ENCODE measurements at places on chromosomes 13 and 19.

DNA sequence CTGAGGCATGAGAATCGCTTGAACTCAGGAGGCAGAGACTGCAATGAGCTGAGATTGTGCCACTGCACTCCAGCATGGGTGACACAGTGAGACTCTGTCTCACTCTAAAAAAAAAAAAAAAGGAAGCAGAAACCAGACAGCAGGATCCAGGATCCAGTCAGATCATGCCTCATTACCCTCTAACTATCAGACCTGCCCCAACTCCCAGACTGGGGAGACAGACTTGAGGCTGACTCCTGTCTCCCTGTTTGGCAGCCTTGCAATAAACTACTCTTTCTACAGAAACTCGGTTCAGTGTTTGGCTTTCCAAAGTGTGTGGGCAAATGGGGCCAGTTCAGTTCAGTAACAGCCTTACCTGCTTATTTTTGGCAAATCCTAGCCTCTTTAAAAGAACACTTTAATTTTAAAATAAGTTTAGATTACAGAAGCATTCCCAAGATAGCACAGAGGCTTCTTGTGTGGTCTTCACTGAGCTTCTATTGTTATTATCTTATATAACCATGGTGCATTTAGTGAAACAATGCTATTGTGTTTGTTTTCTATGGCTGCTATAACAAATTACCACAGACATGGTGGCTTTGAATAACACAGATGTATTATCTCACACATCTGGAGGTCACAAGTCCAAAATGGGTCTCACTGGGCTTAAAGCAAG lies 18.5 kb downstream of the RASL11A start:
- no peak for DNase-seq

DNA sequence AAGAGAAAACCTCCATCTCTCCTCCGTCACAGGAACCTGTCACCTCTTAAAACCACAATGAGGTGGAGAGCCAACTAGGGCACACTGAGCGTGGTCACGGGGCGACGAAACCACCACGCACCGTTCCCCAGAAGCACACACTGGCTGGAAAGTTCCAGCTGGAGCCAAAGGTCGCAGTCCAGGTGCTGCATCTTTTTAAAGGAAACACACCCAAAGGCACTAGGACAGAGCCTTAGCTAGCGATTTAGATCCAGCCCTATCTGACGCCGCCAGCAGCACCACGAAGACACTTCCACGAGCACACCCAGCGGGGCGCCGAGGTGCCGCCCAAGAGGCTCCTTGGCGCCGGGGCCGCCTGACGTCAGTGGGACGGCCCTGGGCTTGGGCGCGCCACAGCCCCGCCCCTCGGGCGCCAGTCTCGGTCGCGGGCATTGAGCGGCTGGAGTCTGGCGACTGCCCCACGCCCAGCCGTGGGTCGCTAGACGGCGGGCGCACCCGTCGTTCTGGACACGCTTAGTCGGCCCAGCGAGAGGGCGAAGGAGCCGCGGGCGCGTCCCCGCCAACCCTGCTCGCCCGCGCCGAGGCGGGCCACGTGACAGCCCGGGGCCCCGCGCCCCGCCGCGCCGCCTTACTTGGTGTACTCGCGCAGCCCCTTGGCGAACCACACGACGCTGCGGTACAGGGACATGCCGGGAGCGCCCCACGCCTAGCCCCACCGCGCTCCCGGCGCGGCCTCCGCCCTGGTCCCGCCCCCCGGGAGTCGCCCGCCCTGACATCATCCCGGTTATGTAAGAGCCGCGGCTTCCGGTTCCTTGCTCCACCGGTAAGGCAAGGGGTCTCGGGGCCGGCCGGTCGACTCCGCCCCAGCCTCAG lies at the start of gene DHRS12:
Gene DHRS12 (minus strand): TSS at position 742 of the 873 bp plus-strand sequence. CDS start 4,504 bp downstream, outside the sequence.
- peak; percentile 84 for DNase-seq

- no peak for DNase-seq
Measured at GRCh38 chr13:40629678-40630384, 36.6 kb downstream of the FOXO1 start.

- no peak for DNase-seq
Measured at GRCh38 chr19:8461376-8461775, 16.6 kb downstream of the HNRNPM start.

DNA sequence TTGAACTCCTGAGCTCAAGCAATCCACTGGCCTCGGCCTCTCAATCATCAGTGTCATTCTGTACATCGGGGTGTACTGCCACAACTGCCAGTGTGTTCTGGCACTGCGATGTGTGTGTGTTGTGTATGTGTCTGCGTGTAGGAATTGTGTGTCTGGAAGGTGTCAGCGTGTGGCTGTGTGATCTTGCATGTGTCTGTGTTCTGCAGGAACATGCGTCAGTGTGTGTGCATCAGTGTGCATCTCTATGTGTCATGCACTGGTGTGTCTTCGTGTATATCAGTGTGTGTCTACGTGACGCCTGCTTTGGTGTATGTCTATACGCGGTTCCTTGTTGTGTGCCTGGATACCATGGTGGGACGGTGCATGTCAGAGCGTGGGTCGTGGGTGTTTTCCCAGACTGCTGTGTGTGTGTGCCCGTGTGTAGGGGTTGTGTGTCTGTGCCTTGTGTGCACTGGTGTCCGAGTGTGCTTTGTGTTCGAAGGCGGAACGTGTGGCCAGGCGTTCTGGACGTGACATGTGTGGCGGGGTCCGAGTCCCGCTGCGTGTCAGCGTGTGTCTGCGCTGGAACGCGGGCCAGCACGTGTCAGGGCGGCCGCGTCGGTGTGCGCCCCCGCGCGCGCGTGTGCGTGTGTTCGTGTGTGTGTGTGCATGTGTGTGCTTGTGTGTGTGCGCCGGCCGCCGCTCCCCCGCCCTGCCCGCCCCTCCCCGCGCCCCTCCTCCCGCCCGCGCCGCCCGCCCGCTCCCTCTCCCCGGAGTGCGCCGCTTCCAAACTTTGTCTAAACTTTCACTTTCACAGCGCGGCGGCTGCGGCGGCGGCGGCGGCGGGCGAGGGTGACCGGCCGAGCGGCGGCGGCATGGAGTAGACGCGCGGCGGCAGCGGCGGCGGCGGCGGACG lies at the start of gene NFIX:
Gene NFIX (plus strand): TSS at position 775 of the 895 bp plus-strand sequence. CDS start 363 bp downstream, outside the sequence.
- DNase-seq = peak; percentile 88

- DNase-seq = no peak
Measured at GRCh38 chr19:50796128-50796633, 6.0 kb downstream of the ACP4 start.

DNA sequence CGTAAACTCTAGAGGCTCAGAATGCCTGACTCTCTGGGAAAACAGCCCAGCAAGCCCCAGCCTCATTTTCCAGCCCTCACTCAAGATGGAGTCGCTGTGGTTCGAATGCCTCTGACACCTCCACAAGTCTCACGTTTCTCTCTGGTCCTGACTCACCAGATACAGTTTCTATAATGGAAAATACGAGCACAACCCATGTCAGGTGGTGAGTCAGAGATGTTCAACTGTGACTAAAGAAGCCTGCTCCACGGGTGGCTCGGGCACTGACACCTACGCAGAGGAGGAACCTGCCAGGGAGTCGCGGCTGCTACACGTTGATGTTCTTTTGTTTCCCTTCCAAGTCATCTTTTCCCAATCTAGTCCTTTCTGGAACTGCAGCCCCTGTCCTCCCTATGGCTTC lies 87.1 kb upstream of the STK24 start:
- DNase-seq = peak; percentile 82

DNA sequence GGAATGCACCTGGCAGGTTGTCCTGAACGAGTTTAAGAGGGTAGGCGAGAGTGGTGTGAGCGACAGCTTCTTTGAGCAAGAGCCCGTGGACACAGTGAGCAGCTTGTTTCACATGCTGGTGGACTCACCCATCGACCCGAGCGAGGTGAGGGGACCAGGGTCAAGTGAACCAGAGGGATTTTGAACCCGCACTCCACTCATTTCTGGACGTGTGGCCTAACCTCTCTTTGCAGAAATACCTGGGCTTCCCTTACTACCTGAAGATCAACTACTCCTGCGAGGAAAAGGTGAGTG lies 1.7 kb downstream of the CATSPERG start:
- DNase-seq = no peak

GRCh38 chr19:41442473-41443355 lies at the start of gene ERICH4:
TSS of gene ERICH4 (plus strand) at chr19:41443156. CDS start at chr19:41443170, 14 bp downstream.
- DNase-seq = no peak

GRCh38 chr19:55472463-55472862 lies 4.0 kb upstream of the ZNF628 start:
- DNase-seq = peak; percentile 87

DNA sequence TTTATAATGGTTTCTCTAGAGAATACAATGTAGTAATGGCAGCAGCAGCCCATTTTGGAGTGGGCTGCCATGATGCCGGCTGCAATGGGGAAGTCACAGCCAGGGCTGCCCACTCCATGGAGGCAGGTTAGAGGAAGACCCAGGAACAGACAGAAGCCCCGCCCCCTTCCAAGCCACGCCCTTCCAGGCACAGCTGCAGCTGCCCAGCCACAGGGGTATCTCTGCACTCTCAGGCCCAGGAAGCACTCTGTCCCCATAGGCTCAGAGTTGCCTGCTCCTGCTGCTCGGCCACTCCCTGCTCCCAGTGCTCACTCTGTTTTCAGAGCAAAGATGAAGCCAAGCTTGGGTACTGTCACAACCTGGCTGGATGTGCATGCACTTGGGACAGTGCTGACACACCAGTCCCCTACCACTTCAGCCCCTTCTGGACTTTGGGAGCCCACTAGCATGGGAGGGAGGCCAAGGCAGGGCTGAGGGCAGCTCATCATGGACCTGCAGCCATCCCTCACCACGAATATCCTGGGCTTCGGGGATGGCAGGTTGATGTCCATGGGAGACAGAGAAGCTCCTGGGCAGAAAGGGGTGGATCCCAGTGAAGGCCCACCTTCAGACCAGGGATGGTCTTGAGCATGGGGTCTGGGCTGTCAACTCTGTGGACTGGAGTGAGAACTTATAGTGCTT lies 1224.2 kb downstream of the SLITRK5 start:
- DNase-seq = no peak

DNA sequence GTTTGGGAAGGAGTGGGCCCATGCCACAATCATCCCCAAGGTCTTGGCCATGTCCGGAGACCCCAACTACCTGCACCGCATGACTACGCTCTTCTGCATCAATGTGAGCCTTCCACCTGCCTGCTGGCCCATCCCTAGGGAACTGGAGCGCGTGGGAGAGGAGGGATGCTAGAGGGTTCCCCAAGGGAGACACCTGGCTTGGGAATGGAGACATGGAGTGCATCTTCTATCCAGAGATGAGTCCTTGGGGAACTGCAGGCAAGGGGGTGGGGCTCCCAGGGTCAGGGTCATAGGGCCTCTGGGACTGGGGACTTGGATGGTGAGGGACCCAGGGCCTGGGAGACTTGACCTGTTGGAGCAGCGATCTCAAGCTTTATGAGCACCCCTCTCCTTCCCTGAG lies 31.2 kb downstream of the PPP2R1A start:
- no peak for DNase-seq

DNA sequence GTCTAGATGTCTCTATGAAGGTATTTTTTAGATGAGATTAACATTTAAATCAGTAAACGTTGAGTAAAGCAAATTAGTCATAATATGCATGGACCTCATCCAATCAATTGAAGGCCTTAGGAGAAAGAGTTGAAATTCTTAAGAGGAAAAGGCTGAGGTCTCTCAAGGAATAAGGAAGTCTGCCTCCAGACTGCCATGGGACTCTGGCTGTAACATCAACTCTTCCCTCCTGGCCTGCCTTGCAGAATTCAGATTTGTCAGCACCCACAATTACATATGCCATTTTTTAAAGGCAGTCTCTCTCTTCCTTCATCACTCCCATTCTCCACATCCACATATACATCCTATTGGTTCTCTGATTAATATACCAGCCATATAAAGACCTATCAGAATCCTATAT lies 28.8 kb upstream of the INTS6 start:
- no peak for DNase-seq

GRCh38 chr19:3963458-3964255 lies 7.2 kb downstream of the DAPK3 start:
- DNase-seq = no peak

GRCh38 chr19:30374865-30375552 lies 2.8 kb downstream of the ZNF536 start:
- peak; percentile 13 for DNase-seq

DNA sequence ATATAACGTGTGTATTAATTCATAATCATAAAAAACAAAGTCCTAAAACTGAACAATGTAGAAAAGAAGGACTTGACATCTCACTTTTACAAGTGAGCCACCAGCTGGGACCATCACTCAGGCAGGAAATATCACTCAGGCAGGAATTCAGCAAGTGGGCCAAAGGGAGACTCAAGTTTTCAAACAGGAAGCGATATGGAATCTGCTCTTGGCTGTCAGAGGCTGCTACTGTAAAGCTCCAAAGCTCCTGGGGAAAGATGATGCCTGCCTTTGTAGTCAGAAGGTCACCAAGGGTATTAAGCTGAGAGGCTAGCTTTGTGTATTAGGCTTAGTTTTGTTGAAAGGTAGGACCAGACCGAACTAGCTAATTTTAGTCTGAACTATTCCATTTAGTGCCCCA lies 5.5 kb upstream of the AKAP11 start:
- peak; percentile 74 for DNase-seq

GRCh38 chr13:100208002-100208401 lies 119.1 kb downstream of the PCCA start:
- DNase-seq = peak; percentile 37

GRCh38 chr13:94239135-94239534 lies 240.3 kb downstream of the DCT start:
- DNase-seq = no peak

- DNase-seq = no peak
Measured at GRCh38 chr13:79528759-79529191, 47.8 kb downstream of the NDFIP2 start.

DNA sequence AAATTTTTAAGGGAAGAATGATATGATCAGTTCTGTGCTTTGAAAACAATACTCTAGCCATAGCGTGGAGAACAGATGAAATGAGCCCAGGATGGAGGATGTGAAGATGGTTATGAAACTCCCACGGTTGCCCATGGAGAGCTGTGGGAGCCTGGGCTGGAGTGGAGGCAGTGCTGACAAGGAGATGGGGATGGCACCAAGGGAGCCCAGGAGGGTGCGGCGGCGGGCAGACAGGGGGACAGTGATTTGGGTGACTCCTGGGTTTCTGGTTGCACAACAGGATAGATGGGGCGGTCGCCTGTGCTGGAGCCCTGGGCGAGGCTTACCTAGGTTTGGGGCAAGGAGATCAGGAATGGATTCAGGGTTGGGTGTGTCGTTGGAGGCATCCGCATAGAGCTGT lies 15.9 kb downstream of the ARHGEF7 start:
- no peak for DNase-seq

- no peak for DNase-seq
Measured at GRCh38 chr13:97342136-97342535, 91.8 kb upstream of the RAP2A start.

GRCh38 chr13:73662833-73663232 lies 471.4 kb downstream of the KLF12 start:
- DNase-seq = no peak

DNA sequence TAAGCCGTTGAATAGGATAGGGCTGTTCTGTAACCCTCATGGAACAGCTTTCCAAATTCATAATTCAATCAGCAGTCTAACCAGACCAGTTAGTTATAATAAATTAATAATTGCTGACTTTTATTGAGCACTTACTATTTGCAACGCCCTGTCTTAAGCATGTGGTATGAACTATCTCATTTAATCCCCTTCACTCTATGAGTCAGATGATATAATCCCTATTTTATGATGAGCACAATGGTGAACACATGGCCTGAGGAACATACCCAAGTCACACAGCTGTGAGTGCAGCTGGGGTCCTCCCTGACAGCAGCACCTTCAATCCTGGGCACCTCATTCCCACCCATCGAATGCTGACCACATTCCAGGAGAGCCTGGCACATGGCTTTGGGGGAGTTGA lies 28.0 kb upstream of the SACS start:
- DNase-seq = no peak

- DNase-seq = no peak
Measured at GRCh38 chr13:109611912-109612691, 174.3 kb downstream of the IRS2 start.

- no peak for DNase-seq
Measured at GRCh38 chr13:20942938-20943559, 40.5 kb upstream of the XPO4 start.

GRCh38 chr13:112231451-112232083 lies 144.6 kb upstream of the SPACA7 start:
- DNase-seq = no peak
